ENCODE measurements at places on chromosomes 16 and 17. TPM values are rescaled to one million over a fixed set of nuclear protein-coding genes. Genes with fewer than 3 reads are reported as not detected.

The CEMP1 gene
- total RNA-seq, result 0.16 TPM

DNA sequence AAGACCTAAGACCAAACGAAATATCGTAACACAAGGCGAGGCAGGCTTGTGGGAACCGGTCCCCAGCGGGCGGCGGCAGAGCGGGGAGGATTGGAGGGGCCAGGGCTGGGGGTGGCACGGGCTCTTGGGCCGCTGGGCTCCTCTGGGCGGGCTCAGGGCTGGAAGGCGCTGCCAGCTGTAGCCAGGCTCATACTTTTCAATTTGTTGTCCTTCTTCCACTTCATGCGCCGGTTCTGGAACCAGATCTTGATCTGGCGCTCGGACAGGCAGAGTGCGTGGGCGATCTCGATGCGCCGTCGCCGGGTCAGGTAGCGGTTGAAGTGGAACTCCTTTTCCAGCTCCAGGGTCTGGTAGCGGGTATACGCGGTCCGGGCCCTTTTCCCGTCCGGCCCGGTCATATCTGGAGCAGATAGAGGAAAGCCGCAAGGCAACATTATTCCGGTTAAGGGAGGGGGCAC lies 1.5 kb downstream of the HOXB5 start:
- peaks cover 42% of the 10 kb centered on the region for H3K27me3 ChIP-seq
- no peak overlapping the region for H3K4me3 ChIP-seq
- no peak for DNase-seq

- no peaks in the 10 kb centered on the region for H3K27me3 ChIP-seq
- no peak overlapping the region for H3K4me3 ChIP-seq
- no peak for DNase-seq
- H3K36me3 ChIP-seq, result no peaks in the 10 kb centered on the region
Measured at GRCh38 chr17:82231312-82231561, 2.4 kb downstream of the SLC16A3 start.

DNA sequence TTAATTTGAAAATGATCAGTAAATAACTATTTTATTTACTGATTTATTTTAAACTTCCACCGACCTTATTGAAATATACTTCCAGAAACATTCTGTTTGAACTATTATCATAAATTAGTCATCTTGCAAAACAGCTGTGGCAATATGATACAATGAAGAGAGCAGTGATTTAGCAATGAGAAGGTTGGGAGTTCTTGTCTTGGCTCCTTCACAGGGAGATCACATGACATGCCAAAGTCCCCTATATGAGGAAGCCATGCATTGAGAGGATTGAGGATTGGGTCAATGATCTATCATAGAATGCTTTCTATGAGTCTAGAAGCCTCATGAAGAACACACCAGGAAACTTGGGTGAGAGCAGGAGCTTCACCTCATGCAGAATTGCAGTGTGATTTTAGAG lies 222.7 kb downstream of the LGALS9B start:
- peaks cover 34% of the 10 kb centered on the region for H3K4me1 ChIP-seq
- no peak for DNase-seq
- H3K36me3 ChIP-seq, result no peaks in the 10 kb centered on the region

DNA sequence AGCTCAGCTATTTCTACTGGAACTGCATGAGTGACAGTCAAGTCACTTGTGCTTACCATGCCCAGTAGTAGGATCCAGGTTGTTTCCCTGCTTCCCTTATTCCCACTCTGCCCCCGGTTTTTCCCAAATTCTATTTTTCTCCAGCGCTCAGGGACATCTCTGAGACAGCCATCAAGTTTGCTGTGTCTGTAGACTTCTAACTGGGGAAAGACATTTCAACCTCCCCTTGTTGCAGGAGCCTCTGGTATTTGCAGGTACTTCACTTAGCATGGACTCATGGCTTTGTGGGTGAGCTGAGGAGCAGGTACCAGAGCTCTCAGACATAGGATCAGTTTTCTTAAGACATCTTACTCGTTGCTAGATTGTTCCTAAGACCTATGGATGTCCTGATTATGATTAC lies 801.6 kb upstream of the RBFOX1 start:
- H3K4me1 ChIP-seq, result no peaks in the 10 kb centered on the region
- no peak for DNase-seq
- no peaks in the 10 kb centered on the region for H3K27me3 ChIP-seq

DNA sequence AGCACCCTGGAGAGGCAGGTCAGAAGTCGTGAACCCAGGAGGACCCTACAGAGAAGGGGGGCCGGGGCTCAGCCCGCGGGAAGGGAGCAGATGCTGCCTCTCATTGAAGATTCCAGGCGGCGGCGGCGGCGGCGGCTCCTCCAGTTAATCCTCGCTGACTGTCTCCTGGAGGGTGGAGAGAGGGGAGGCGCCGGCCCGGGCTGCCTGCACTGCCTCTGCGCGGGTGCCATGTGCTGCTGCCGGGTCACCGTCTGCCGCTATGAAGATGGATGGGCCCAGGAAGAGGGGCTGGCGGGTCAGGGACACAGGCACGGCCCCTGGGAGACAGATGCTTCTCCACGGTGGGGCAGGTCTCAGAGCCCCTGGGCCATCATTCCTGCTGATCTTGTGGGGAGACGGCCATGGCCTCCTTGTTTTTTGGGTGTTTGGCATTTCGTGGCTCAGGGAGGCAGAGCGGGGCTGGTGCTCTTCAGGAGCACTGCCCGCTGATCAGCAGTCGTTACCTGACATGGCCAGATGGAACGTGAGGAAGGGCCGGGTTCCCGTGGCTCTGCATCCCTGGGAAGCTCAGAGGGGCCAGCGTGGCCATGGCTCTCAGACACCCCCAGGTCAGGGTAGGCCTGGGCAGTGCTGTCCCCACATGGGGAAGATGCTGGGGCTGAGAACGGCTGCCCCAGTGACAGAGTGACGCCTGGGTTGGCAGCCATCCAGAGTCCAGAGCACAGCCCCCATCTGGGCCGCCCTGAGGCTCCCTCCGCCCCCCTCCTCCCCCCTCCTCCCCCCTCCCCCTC lies 36.1 kb downstream of the GINS2 start:
- peak; percentile 66 for DNase-seq
- peaks cover 14% of the 10 kb centered on the region for H3K36me3 ChIP-seq
- no peak overlapping the region for H3K27ac ChIP-seq
- H3K4me1 ChIP-seq, result no peaks in the 10 kb centered on the region

The NOTUM gene
- total RNA-seq, result 0.33 TPM

DNA sequence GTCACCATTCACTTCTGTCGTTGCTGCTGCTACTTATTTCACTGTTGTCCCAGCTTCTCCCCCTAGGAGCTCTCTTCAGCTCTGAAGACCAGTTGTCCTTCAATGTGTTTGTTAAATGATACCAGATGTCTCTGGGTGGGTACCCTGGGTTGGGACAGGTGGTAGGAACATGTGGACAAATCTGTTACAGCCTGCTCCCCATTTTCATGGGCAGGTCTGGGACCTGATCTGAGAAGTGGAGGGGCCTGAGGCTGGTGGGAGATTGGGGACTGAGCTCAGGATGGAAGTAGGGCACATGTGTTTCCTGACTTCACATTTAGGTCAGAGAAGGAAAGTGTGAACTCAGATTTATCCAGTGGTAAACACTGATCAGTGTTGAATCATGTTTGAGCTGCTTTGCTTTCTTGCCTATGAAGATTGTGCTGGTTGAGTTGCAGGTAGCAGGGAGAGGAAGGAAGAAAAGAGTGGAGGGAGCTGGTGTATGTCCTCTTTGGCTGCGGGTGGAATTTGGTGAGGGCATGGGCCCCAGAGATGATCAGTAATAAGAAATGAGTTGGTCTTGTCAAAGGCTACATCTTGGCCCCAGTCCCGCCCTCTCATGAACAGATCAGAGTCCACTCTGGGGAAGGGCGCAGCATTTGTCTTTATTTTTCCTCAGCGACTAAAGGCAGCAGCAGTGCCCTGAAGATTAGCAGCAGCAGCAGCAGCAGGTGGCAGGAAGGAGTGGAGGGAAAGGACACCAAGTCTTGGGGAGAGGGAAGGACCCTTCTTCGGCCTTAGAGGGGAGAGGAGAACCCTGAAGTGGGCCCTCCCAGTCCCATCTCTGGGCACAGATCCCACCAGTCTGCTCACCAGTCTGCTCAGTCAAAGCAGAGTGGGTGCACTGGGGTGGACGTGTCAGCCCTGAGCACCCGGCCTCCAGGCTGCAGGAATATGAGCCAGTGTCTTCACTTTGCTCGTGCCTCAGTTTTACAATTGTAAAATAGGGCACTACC lies 6.1 kb upstream of the EFTUD2 start:
- no peak overlapping the region for H3K27ac ChIP-seq
- no peaks in the 10 kb centered on the region for H3K4me1 ChIP-seq
- DNase-seq, result no peak
- H3K4me3 ChIP-seq, result no peak overlapping the region

- no peaks in the 10 kb centered on the region for H3K27me3 ChIP-seq
- H3K27ac ChIP-seq, result no peak overlapping the region
- H3K4me3 ChIP-seq, result no peak overlapping the region
- no peaks in the 10 kb centered on the region for H3K36me3 ChIP-seq
- H3K4me1 ChIP-seq, result peaks cover 22% of the 10 kb centered on the region
- no peak for DNase-seq
Measured at GRCh38 chr17:50348522-50349242, 2.8 kb downstream of the XYLT2 start.

The CA10 gene
- total RNA-seq, result not detected

GRCh38 chr17:80844418-80844990 lies 147.1 kb upstream of the CHMP6 start:
- no peaks in the 10 kb centered on the region for H3K27me3 ChIP-seq

GRCh38 chr16:79571903-79572535 lies 28.5 kb downstream of the MAF start:
- H3K27me3 ChIP-seq, result no peaks in the 10 kb centered on the region
- no peak overlapping the region for H3K4me3 ChIP-seq
- H3K27ac ChIP-seq, result no peak overlapping the region
- no peaks in the 10 kb centered on the region for H3K4me1 ChIP-seq
- no peaks in the 10 kb centered on the region for H3K36me3 ChIP-seq
- no peak for DNase-seq

The MPO gene
- not detected for total RNA-seq

All from CD8-positive, alpha-beta memory T cell (primary cell).